ENCODE measurements at places on chromosomes 1 and 21.

DNA sequence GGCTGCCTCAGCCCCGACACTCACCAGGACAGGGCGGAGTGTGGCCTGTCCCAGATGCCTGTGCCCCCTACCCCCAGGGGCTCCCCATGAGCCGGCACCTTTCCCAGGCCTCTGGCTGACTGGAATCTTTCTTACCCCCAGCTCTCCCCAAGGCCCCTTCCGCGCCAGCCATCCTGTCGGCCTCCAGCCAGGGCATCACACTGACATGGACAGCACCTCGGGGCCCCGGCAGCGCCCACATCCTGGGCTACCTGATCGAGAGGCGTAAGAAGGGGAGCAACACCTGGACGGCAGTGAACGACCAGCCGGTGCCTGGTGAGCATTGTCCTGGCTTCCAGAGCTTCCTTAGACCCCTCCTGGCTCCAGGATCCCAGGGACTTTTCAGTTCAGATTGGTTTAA is 26.5 kb downstream of the IGFN1 start:
- DNase-seq = no peak

DNA sequence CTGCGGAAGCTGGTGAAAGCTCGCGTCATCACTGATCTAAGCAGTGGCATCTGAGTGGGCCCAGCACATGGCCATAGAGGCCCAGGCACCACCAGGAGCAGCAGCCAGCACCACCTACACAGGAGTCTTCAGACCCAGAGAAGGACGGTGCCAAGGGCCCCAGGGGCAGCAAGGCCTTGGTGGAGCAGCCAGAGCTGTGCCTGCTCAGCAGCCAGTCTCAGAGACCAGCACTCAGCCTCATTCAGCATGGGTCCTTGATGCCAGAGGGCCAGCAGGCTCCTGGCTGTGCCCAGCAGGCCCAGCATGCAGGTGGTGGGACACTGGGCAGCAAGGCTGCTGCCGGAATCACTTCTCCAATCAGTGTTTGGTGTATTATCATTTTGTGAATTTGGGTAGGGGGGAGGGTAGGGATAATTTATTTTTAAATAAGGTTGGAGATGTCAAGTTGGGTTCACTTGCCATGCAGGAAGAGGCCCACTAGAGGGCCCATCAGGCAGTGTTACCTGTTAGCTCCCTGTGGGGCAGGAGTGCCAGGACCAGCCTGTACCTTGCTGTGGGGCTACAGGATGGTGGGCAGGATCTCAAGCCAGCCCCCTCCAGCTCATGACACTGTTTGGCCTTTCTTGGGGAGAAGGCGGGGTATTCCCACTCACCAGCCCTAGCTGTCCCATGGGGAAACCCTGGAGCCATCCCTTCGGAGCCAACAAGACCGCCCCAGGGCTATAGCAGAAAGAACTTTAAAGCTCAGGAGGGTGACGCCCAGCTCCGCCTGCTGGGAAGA is 3.2 kb upstream of the ARTN start:
- DNase-seq = no peak

GRCh38 chr1:77275194-77275593 is 6.6 kb upstream of the AK5 start:
- DNase-seq = no peak

GRCh38 chr1:38125837-38126520 is 79.4 kb upstream of the POU3F1 start:
- DNase-seq = no peak

- no peak for DNase-seq
These were observed 7.0 kb downstream of the DDOST start for GRCh38 chr1:20654104-20654690.

DNA sequence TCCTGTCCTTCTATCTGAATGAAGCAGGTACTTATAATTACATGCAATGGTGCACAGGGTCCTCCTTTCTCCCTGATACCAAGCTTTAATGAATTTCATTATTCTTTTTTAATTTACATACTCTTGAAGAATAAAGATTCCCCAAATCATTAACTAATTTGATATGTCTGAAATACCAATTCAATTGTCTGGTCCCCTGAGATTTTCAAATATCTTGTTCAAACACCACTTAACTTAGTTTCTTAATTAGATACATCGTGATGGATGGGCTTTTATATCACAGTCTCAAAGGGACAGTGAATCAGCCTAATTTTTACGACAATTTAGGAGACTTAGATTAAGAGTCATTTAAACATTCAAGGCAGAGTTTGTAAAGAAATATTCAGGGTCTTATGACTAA is 1054.6 kb downstream of the PLA2G4A start:
- DNase-seq = no peak

- no peak for DNase-seq
These were observed 471.2 kb upstream of the RUNX1 start for GRCh38 chr21:35520302-35520701.

DNA sequence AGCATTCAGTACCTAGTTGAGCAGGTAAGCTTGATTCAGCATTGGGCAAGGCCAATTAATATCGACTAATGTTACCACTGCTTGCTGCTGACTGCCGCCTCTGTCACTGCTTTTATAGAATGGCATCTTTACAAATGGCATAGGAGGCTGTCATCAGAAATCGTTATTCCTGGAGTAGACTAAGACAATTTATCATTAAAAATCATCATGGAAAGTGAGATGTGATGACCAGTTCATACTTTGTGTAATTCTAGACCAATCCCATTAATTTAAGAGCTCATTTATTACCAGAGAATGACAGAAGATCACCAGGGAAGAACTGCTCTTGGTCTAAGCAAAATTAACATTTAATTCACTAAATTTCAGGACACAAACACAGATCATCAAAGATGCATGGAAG is 254.0 kb downstream of the SPATA17 start:
- DNase-seq = no peak

DNA sequence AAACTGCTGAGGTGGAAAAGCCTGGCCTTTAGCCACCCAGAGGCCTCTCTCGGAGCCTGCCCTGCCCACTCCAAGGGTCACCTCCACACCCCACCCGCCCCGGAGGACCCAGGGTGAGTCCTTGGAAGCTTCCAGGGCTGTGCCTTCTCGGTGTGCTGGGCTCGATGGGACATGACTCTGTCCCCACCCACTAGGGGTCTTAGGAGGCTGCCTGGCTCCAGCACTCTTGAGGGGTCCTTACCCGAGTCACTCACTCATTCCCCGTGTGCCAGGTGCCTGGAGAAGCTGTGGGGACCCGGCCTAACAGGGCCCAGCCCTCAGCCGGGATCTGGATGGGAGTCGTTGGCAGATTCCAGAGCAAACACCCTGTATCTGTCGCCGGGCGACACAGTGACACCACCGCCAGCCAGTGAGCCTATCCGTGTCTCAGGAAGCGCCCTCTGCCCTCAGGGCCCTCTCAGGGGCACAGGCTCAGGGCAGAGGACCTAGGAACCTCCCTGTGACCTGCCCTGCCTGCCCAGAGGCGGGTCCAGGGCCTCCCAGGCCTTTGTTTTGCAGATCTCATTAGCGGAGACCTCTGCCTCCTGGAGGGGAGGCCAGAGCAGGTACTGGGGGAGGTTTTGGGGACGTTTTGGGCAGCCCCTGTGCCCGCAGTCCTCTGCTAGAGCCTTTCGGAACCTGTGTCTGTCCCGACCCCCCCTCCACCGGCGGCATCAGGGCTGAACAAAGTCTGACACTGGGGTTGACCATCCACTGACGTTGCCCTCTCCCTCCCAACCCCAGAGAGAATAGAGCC is 3.1 kb upstream of the PRKCZ start:
- DNase-seq = no peak

DNA sequence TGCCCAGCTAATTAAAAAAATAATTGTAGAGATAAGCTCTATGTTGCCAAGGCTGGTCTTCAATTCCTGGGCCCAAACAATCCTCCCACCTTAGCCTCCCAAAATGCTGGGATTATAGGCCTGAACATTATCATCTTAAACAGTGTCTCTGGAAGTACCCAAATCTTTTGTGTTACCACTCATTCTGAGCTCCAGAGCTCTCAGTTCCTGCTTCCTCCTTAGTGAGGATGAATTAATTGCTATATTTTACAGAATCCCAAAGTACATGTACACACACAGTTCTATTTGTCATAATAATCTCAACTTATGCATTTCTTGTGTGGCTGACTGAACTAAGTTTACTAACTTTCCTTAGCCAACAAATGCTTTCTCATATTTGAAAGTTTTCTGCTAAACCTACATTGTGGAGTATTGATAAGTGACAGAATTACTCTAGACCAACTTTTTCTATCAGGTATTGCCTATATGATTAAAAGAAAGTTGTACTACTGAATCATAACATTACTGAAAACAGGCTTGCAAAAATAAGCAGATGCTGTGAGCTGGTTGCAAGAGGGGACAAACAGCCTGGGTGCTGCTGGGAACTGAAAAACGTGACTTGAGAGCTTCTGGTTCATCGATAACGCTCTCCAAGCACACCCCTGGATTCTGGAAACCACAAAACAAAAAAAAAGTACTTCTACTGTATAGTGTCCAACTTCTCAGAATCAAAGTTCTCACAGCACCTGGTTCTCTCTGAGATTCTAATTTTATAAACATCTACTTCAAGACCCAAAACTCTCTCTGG is 15.3 kb downstream of the VAV3 start:
- no peak for DNase-seq
